ENCODE measurements at places on chromosomes 1 and 21. TPM values are rescaled to one million over a fixed set of nuclear protein-coding genes. Genes with fewer than 3 reads are reported as not detected.

Gene CSTB
- 13.9 TPM for total RNA-seq

Gene SYCP1
- not detected for total RNA-seq

Gene CLIC4
- total RNA-seq, result 279 TPM

Gene COG2
- 22.7 TPM for total RNA-seq

Gene PKLR
- total RNA-seq, result not detected

Gene OLFML3
- total RNA-seq, result 0.45 TPM

Gene C8B
- not detected for total RNA-seq

Gene ACTL8
- not detected for total RNA-seq

Gene SYPL2
- not detected for total RNA-seq

Gene S100A14
- not detected for total RNA-seq

Gene KRTAP12-2
- total RNA-seq, result not detected

Gene CELA3A
- 0.09 TPM for total RNA-seq

Gene HTR6
- total RNA-seq, result not detected

Gene ACTN2
- 1.8 TPM for total RNA-seq

Gene GCLM
- total RNA-seq, result 17.2 TPM

Gene GFI1
- total RNA-seq, result 0.18 TPM

Gene FAM3B
- total RNA-seq, result not detected

Gene C1orf185
- not detected for total RNA-seq

Gene LGR6
- total RNA-seq, result not detected

Gene MCOLN2
- total RNA-seq, result not detected

Gene GABRD
- not detected for total RNA-seq

Gene HRNR
- total RNA-seq, result not detected

Gene BLZF1
- total RNA-seq, result 17.6 TPM

Gene CYP4X1
- total RNA-seq, result 1.7 TPM

Gene PTGFR
- 0.72 TPM for total RNA-seq

Data from endothelial cell of coronary artery (primary cell).